ENCODE measurements at places on chromosomes 1 and 21.

GRCh38 chr1:5831600-5832335 is 160.5 kb downstream of the NPHP4 start:
- no peak for DNase-seq

- no peak for DNase-seq
Observed at GRCh38 chr1:222168621-222169020, 379.3 kb downstream of the HHIPL2 start.

- DNase-seq = no peak
Observed at GRCh38 chr1:16474166-16474800, 33.8 kb downstream of the NECAP2 start.

DNA sequence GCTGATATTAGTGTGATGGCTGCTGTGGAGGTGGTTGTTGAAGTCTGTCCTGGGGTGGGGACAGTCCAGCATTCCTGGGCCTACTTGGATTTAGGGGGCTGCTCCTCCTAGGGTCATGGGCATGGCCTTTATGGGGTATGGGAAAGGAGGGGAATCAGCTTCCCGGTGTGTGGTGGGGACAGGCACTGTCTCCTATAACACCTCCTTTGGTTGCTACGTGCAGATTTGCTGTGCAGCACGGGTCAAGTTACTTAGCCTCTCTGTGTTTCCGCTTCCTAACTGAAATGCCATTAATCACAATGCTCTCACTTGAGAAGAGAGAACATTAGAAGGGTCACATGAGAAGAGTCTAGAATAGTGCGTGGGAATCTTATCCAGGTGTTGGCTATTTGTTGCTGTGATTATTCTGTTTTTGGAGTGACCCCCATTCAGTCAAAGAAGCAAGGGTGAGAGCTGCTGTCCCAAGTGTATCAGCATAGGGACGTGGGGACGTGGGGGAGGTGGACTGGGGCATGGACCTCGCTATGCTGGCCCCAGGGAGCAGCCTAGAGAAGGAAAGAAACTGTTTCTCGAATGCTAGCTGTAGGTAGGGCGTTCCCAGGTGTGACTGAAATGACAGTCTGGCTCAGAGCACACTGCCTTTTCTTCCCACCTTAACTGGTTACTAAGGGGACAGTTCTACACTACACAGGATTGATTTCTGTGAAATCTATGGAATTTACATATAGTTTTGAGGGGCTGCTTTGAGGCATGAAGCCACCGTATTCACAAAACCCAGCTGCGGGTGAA is 19.9 kb downstream of the SOX13 start:
- no peak for DNase-seq

GRCh38 chr1:164557270-164557669 is 1.7 kb upstream of the PBX1 start:
- DNase-seq = peak; percentile 69

- DNase-seq = no peak
Observed at GRCh38 chr1:208291923-208292711, 47.9 kb upstream of the PLXNA2 start.

- DNase-seq = peak; percentile 25
Observed at GRCh38 chr1:52727114-52727586, 897 bp downstream of the ZYG11B start.

DNA sequence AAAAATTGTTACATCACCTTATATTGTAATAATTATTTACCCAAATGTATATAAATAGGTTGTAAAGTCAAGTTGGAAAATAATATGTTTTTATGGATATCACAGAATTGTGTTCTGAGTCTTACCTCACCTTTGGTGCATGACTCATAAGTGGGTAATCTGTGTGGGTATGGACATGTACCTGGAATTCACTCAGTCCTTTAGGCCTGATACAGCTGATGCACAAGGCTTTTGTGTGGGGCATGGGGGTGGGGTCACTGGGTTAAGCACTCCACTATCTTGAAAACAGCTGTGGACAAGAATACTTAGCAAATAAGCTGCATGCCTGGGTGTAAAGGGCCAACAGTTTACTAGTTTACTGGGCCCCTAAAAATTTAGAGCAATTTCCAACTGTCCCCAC is 34.4 kb downstream of the INKA2 start:
- no peak for DNase-seq

- DNase-seq = no peak
Observed at GRCh38 chr1:24189528-24189927, 2.4 kb upstream of the IFNLR1 start.

GRCh38 chr1:69702085-69702484 is 134.4 kb downstream of the LRRC7 start:
- DNase-seq = no peak

DNA sequence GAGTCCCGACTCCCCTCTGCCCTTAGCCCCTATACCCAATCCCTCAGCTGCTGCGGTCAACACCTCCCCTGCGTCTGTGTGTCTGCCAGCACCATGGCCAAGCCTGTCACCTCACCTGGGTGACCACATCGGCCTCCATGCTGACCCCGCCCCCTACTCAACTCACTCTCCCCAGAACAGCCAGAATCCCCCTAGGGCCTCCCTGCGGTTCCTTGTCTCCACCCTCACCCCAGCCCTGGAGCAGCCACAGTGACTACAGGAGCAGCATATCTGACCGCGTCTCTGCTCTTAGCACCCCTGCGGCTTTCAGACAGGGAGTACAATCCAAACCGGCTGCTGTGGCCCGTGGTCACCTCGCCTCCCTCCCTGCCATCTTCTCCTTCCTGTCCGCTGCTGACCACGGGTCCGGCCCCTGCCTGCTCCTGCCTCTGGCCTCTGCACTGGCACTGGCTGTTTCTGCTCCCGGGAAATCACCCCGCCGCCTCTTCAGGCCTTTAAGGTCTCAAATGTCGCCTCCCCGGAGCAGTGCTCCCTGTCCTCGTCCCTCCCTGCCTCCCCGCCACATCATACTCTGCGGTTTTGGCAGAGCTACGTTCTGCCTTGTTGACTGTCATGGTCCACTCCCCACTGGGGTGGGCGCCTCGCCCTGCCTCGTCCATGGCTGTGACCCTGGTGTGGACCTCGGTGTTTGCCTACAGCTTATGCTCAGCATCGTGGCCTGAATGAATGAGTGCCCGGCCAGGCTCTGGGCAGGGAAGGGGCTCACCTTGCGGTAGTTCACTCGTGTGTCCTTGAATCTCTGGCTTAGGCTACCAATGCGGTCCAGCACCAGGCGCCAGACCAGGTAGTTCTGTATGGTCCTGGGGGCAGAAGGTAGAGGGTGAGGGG is 11.1 kb downstream of the PRXL2B start:
- DNase-seq = no peak

GRCh38 chr1:205774198-205775014 is 876 bp downstream of the RAB29 start:
- DNase-seq = no peak

DNA sequence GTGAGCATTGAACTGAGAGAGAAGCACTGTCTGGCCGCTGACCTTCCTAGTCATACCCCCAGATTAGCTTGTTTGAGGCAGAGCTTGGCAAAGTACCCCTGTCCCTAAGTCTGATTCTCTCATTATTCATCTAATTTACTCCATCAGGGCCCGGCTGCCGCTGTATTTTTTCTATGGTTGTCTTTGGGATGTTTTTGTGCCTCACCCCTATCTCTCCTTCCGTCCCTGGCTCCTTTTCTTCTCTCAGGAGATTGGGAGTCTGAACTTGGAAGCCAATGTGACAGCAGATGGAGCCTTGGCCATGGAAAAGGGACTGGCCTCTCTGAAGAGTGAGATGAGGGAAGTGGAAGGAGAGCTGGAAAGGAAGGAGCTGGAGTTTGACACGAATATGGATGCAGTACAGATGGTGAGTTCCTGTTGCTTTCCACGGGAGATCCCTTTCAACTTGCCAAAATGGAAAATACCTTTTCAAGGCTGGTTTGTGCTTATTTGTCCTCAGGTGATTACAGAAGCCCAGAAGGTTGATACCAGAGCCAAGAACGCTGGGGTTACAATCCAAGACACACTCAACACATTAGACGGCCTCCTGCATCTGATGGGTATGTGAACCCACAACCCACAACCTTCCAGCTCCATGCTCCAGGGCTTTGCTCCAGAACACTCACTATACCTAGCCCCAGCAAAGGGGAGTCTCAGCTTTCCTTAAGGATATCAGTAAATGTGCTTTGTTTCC is 53.9 kb downstream of the LAMC2 start:
- no peak for DNase-seq
